ENCODE measurements at places on chromosomes 1 and 21.
A peak's percentile ranks its signal among the peaks of the same experiment; 100 is the strongest.

DNA sequence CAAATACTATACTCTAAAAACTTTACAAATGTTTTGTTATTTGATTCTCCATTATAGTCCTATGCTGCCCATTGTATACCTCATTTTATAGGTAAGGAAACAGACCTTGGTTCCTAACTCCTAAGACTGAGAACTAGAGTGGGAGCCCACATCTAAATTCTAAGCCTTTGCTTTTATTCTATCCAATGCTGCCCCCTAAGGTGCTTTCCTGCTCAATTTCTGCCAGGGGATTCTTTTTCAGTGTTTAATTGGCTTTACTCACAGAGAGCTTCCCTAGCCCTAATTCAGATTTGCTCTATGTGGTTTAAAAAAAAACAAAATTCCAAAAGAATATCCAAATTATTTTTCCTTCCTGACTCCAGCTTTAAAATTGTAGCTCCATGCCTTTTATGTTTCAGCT is 64.5 kb downstream of the KIF14 start:
- DNase-seq = no peak

DNA sequence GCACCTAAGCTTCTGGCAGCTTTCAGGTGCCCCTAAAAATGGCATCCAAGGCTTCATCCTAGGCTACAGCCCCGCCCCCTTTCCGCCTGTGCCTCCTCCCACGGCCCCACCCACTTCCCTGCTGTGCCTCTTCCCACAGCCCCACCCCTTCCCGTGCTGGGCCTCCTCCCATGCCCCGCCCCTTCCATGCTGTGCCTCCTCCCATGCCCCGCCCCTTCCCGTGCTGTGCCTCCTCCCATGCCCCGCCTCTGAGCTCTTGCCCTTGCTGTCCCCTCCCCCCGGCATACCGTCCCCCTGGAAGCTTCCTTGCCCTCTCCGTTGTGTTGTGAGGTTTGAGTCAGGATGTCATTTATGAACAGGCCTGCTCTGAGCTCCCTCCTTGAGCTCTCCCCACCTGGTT is 228.5 kb upstream of the AJAP1 start:
- peak; percentile 44 for DNase-seq

- no peak for DNase-seq
Observed at GRCh38 chr1:40610156-40610555, 55.3 kb downstream of the RIMS3 start.

DNA sequence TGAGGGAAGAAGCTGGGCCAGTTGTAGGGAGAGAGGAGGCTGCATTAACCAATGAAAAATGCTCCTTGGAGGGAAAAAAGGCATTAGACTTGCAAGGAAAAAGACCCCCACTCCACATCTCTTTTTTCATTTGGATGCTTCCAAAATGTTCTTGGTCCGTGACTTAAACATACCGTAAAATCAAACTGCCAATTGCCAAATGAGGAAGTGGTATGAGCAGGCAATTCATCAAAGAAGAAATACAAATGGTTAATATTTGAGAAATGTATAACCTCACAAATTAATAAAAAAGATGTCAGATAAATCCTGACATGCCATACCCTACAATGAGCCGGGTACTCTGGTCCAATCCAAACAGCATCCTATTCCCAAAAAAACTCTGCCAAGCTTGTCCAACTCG is 30.6 kb downstream of the KANK4 start:
- no peak for DNase-seq

- no peak for DNase-seq
Observed at GRCh38 chr1:219173434-219173757, 282 bp upstream of the LYPLAL1 start.

DNA sequence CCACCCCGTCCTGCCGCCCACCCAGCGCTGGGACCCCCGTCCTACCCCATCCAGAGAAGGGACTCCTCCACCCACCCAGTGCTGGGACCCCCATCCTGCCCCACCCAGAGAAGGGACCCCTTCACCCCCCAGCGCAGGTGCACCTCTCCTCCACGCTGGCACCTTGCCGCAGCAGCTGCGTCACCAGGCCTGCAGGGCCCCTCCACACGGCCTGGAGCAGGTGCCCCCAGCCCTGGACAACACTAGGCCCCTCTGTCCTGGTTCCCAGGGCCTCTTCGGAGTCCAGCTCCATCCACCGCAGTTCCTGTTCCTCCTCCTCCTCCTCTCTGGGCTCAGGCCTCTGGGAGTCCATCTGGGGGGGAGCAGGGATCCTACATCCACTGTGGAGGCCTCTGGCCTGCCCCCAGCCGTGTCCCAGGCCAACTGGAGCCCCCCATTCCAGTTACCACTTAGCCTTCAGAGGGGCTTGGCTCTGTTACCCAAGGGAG is 378 bp downstream of the ANKRD65 start:
- DNase-seq = no peak

DNA sequence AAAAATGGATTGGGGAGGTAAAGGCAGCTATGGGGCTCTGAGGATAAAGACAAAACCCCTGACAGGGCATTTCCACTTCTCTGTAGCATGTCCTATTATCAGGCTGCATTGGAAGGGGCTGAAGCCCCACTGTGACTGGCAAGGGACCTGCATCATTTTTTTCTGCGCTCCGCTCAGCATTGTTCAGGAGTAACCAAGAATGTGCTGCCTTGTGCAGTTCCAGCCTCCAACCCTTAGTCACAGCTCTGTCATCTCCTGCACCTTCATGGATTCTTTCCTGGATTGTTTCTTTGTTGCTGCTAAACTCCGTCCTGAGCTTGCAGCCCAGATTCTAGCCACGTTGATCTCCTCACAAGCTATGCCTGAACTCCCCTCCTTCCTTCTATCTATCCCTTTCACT is 37.4 kb downstream of the SERTAD4 start:
- DNase-seq = no peak

- DNase-seq = no peak
Observed at GRCh38 chr1:9271283-9271682, 21.4 kb upstream of the SPSB1 start.

DNA sequence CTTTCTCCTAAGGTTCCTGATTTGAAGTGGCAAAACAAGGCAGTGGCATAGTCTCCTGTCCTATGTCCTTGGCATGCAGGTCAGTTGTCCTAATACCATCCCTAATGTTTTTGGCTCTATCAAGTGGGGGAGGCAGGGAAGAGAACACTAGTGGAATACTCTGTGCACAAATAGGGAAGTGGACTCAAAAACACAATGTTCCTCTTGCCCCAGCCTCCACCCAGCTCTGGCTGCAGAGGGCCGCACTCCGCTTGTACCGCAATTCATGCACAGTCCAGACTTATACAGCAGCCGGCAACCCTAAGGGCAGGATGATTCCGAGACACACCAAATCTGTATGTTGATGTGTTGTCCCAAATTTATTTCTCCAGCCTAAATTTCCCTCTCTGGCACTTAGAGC is 14.5 kb downstream of the PLEKHO1 start:
- DNase-seq = no peak

DNA sequence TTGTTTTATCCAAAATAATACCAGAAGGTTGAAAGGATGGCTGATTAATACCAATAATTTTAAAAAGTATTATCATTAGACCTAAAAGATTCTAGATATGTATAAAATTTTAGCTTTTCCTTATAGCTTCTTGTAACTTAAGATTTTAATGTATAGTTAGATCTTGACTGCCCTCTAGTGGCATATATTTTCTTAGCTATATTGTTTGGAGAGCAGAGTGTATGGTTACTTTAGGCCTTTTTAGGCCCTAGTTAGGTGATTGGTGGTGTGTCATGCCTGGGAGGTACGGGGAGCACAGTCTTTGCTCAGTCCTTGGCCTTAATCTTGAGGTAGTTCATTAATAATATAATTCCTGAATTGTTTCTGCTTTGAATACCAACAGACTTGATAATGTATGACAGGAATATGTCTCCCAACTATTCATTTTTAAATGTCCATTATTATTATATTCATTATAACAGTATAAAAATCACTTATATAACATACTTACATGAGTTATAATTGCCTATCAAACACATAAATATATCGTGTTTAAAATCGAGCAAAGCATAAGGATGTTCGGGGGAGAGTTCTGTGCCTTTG is 328.4 kb downstream of the ZP4 start:
- DNase-seq = no peak

DNA sequence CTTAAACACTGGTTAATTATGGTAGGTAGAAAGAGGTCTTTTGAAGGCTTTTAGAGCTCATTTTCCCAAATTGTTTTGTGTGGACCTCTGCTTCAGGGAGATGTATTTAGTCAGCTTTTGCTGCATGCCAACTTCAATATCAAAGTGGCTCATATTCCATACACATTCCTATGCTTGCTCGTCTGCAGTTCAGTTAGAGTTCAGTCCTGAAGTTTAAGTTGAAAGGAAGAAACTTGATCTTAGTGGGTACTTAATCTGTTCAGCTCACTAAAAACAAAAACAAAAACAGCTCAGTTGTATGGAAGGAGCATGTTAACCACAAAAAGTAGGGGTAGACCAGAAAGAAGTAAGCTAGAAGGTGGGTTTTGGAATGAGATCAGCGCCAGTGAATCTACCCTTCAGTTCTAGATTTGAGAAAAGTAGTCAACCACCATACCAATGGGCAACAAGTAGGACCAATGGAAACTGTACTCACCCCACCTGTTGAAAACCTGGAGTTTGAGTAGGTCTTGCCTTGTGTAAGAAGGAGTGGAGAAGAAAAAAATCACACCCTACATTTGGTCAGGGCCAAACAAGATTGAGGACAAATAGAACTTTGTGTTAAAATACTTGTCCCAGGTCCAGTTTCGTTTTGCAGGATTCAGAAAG is 58.0 kb downstream of the LEPR start:
- no peak for DNase-seq

DNA sequence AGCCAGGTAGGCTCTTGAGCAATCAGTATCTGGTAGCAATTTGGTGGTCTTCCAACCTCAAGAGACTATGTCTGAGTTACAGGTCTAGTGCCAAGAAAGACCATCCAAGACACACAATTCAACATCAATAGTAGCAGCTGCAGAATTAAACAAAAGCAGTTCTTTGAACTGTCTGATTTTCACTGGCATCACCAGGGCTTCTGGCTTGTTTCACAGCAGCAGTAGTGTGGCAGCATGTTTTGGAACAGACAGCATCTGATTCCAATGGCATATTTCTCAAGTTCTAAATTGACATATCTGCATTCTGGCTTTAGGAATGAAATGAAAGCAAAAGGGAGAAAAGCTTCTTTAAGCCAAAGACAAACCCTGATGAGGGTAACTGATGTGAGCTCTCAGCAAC is 334.7 kb upstream of the PRMT6 start:
- DNase-seq = no peak

DNA sequence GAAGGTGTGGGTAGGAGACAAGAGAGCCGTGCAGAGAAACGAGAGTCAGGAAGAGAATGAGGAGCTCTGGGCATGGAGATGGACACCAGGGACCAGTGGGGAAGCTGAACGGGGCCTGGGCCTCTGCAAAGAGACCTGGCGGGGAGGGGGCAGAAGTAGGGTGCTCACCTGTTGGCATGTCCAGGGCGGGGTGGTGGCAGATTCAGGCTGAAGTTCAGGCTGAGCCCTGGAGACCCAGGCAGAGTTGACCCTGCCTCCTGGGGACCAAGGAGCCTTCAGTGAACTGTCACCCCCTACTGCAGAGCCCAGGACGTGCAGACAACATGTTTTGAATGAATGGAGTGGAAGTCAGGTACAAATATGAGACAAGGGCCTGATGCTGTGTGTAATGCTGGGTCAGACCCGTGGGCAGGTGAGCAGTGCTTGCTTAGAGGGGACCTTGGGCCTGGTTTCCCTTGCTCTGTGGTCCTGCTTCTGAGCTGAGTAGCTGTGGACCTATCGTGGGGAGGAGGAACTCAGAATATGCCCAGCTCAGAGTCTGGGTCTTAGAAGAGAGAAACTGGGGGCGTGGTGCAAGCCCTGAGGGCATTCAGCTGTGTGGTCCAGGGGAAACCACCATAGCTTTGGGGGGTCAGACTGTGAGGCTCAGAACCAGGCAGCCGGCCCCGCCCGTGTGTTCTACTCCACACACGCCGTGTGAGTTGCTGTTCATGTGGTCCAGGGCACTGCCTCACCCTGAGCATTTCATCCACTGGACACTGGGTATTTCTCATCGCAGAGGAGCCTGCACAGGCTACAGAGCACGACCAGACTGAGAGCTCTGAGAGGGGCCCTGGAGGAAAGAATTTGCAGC is 21.3 kb upstream of the UMODL1 start:
- DNase-seq = no peak

DNA sequence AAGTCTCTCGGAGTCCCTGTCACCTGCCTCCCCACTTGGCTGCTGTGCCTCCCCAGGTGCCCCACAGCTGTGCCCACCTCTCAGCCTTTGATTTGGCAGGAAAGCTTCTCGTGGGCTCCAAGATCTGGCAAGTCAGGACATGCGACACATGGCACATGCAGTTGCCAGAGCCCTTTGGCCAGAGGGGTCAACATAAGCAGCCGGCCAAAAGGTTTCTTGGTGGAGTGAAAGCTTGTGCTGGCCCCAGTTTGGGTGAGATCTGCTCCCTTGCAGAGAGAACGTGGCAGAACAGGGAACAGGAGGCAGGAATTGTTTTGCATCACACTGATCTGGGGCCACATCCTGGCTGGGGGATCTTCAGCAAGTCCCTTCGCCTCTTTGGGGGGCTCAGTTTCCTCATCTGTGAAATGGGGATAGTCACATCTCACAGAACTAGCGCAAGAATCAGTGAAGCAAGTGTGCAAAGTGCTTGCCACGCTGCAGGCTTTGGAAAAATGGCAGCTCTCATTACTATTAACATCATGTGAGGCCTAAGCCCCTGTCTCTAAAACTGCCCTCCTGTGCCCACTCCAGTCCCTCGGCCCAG is 232.6 kb downstream of the TRABD2B start:
- DNase-seq = no peak

- peak; percentile 92 for DNase-seq
Observed at GRCh38 chr1:65001231-65001792, 35.0 kb upstream of the JAK1 start.

DNA sequence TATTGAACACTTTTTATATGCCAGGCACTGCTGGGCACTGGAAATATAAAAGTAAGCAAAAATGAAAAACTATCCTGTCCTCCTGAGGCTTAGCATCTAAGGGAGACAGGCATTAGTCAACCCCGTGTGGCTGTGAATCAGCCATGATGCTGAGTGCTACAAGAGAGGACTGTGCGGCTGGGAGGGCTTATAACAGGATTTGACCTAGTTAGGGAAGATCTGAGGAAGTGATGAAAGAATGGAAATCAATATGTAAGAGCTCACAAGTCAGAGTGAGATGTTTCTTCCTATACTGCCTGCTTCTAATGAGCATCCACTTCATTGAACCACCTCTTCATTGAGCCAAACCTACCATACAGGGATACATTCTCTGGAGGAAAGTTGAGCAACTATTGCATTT is 15.1 kb downstream of the TRIM45 start:
- DNase-seq = peak; percentile 26

Data from activated CD4-positive, alpha-beta T cell treated with anti-CD3 and anti-CD28 coated beads for 36 hours (primary cell).